Natural killer cell (primary cell): ENCODE measurements at places on chromosomes 7 and 10.

DNA sequence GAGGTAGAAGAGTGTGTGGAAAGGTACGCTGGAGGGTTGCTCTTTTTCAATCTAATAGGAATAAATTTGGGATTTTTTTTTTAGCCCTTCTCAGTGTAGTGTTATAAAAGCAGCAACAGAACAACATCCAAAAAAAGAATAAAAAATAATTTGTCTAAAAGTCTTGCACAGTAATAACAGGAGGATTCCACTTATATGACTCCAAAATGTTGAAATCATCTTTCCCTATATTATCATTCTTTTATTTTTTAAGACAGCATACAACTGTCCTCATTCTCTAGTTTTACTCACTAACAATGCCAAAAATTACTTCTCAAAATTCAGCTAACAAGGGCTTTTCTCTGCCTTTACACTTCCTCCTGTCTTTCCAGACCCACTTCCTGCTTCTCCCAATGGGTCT, 27.8 kb downstream of the IL2RA start:
- no peak for DNase-seq

- no peak for DNase-seq
These were observed 49.5 kb downstream of the NRP1 start for GRCh38 chr10:33284945-33285344.

DNA sequence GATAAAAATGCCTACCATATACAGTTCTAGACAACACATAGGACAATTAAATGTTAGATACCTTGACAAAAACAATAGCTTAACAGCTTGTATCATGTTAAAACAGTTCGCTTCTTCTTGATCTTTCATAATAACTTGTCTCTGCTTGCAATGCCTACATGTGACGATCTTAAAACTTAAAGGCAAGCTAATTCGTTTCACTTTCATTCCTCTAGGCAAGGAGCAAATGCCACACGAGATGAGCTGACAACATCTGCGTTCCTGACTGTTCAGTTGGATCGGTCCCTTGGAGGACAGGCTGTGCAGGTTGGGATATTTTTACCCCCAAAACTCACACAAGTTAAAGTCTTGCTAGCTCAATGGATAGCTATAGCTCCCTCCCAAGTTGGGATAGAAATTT, 51.6 kb upstream of the ARL4A start:
- DNase-seq, result peak; percentile 64

GRCh38 chr7:144036302-144036885, 12.4 kb upstream of the OR2A5 start:
- DNase-seq, result no peak

DNA sequence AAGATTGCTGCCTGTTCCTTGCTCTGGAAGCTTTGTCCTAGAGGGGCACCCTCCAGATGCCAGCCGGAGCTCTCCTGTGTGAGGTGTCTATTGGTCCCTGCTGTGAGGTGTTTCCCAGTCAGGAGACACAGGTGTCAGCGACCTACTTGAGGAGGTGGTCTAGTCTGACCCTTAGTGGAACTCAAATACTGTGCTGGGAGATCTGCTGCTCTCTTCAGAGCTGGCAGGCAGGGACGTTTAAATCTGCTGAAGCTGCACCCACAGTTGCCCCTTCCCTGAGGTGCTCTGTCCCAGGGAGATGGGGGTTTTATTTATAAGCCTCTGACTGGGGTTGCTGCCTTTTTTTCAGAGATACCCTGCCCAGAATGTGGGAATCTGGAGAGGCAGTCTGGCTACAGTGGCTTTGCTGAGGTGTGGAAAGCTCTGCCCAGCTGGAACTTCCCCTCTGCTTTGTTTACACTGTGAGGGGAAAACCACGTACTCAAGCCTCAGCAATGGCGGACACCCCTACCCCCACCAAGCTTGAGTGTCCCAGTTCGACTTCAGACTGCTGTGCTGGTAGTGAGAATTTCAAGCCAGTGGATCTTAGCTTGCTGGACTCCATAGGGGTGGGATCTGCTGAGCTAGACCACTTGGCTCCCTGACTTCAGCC, 119.2 kb downstream of the PPP1R9A start:
- no peak for DNase-seq

- no peak for DNase-seq
These were observed 80.4 kb downstream of the NRBF2 start for GRCh38 chr10:63213489-63213888.

- no peak for DNase-seq
These were observed 529.5 kb upstream of the FZD8 start for GRCh38 chr10:36171556-36171952.
